ENCODE measurements at places on chromosomes 5 and 9. TPM values are rescaled to one million over a fixed set of nuclear protein-coding genes. Genes with fewer than 3 reads are reported as not detected.

The PLAC8L1 gene
- total RNA-seq: 0.60 TPM

DNA sequence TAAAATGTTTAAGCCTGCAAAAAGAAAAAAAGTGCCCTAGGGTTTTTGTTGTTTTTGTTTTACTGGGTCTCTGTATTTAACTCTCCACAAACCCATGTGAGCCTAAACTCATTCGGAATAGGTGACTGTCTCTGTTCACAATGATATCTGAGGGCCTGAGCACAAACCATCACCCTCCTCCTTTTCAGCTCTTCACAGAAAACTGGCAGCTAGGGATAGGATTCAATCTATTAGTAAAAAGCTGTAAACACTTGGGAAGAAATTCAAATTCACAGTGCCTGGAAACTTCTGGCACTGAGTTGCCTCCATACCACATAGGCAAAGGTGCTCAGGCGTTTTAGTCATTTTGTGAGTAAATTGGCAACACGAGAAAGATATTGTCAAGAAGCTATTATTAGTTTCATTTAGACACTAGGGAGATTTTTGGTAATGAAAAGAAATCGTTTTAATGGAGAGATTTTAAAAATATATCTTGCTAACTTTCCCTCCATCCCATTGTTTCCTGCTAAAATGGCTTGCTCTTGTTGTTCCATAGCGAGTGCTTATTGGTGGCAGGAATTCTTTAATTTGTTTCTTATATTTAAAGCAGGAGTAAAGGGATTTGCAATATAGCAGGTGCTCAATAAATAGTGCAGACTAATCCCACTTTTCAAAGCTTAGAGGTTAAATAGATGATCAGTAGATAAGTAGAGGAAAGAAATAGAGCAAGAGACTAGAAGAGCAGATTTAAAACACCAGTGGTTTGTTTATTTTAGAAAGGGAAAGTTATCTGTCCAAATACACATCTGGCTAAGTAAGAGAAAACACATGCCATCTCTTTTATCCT lies 9.7 kb downstream of the FOXD1 start:
- H3K27me3 ChIP-seq: peaks cover 43% of the 10 kb centered on the region
- DNase-seq: no peak
- no peak overlapping the region for H3K4me3 ChIP-seq
- H3K36me3 ChIP-seq: no peaks in the 10 kb centered on the region
- H3K27ac ChIP-seq: no peak overlapping the region

The GOLPH3 gene
- total RNA-seq: 79.1 TPM

GRCh38 chr5:148828511-148829247 lies 2.3 kb downstream of the ADRB2 start:
- H3K4me3 ChIP-seq: no peak overlapping the region
- H3K4me1 ChIP-seq: peaks cover 3% of the 10 kb centered on the region
- no peak for DNase-seq
- peaks cover 5% of the 10 kb centered on the region for H3K27me3 ChIP-seq

The DEPDC1B gene
- total RNA-seq: 0.46 TPM

The GPR150 gene
- 1.4 TPM for total RNA-seq

GRCh38 chr5:68149189-68149588 lies 66.4 kb upstream of the PIK3R1 start:
- H3K27me3 ChIP-seq: no peaks in the 10 kb centered on the region
- H3K36me3 ChIP-seq: no peaks in the 10 kb centered on the region
- H3K27ac ChIP-seq: no peak overlapping the region
- no peaks in the 10 kb centered on the region for H3K4me1 ChIP-seq
- H3K4me3 ChIP-seq: no peak overlapping the region
- DNase-seq: no peak

The PCDH1 gene
- 0.82 TPM for total RNA-seq

GRCh38 chr5:114332925-114333324 lies 28.9 kb upstream of the KCNN2 start:
- H3K27me3 ChIP-seq: no peaks in the 10 kb centered on the region
- no peaks in the 10 kb centered on the region for H3K36me3 ChIP-seq
- H3K4me1 ChIP-seq: no peaks in the 10 kb centered on the region
- no peak overlapping the region for H3K27ac ChIP-seq
- H3K4me3 ChIP-seq: no peak overlapping the region

DNA sequence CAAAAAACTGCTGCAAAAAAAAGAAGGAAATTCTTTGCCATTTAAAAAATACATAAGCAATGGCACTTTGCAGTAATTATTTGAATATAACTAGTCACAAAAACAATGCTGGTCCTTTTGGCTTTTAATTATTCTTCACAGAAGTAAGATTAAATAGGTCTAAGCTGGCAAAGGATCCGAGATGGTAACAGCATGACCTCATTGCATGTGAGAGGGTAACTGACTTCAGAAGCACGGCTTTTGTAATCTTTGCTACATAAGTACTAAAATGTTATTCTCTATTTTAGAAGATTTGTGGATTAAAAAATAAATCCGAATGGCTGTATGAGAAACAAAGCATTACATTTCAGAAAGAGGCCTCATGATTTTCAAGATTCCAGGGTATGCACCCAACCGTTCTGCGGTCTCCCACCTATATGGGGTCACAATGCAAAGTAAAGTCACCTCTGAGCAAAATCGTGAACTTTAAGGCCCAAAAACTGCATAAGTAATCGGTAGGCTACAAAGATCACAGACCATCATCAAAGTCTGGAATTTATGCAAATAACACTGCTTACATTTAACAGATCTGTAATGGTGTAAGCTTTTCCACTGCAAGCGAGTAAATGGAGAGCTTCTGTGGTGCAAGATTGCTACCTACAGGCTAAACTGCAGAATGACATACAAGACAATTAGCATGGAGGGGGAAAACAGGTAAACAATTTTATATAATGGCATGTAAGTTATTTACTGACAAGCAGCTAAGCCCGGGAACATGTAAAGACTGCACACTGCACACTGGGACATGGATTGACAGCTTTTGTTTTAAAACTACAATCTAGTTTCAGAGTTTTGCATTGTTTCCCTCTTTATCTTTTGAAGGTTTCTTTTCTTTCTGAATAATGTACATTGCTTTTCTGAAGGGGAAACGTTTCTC lies 231.6 kb downstream of the SLF1 start:
- H3K4me3 ChIP-seq: no peak overlapping the region

Measured in T-cell (primary cell).